Stimulated activated CD4-positive, alpha-beta T cell treated with anti-CD3 and anti-CD28 coated beads, TNF-alpha, amount 100 ng/mL, for 24 hours (primary cell): ENCODE measurements at places on chromosomes 2 and 18.

DNA sequence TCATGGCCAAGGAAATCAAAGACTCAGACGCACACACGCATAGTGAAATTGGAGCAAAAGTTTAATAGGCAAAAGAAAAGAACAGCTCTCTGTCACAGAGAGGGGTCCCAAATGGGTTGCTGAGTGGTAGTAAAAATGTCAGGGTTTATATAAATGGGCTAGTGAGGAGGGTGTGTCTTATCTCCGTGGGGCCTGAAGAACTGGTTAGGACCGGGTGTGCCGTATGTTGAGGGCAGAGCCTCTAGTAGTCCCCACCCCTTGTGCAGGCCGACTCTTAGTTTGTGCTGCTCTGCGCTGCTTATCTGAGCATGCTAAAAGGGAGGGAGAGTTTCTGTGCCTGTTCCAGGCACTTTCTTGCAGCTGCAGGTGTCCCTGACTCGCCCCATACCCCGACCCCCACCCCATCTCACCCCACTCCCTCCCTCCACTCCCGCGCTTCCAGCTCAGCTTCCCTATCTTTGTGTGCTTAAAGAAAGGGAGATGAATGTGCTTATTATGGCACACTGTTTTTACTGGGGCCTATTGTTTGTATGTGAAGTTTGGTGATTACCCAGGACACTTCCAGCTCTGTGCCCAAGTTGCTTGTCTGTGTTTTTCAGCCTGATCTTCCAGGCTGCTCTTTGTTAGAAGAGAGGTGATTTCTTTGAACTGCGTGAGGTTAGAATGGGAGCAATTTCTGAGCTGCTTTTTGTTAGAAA is 167.4 kb downstream of the SPAG16 start:
- DNase-seq: no peak

DNA sequence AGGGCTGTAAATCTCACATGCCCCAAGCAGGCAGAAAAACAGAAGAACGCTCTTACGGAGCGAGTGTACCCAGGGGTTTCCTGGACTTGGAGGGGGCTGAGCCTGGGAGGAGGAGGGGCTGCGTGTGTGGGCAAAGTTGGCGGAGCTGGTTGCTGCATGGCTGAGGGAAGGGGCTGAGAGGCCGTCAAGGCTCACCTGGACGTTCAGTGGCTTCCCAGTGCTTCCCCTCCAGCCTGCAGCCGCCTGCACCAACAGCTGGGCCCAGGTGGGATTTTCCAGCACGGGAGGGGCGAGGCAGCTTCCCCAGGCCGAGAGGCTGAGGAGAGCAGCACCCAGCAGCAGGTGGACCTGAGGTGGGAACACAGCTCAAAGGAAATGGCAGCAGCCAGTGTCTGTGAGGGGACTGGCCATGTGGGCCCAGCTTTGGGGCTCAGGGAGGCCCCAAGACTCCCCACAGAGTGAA is 70.6 kb upstream of the CTDP1 start:
- no peak for DNase-seq

- no peak for DNase-seq
Observed at GRCh38 chr2:120244656-120245519, 7.8 kb upstream of the RALB start.

DNA sequence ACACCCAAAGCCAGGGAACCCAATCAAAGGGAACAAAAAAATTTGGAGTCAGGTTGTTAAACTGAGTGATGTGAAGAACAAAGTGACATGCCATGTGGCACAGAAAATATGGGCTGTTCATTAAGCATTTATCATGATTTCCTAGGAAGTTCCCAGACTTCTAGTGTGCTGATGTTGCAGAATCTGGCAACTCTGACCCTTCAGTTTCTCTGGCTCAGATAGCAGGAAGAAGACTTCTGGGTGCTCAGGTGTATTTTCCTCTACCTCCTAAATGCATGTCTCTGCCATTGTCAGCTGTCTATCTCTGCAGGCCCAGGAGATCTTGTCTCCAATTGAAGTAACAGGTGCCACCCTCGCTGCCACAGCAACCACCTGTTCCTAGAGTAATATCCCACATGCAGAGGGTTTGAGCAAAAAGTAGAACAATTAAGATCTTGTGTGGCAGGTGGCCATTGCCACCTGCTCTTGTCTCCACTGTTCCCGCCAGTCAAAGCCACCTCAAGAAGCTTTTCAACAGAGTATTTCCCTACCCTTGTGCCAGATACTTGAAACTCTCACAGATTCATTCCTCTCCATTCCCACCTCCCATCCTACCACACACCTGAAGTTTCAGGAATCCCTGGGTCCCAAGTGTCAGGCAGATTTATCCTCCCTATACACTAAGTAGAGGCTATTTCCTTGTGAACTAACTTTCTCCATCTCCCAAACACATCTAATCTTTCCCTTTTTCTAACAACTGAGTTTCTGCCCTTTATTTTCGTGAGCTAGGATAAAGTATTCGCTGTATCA is 533.7 kb upstream of the CHAC2 start:
- DNase-seq: no peak
